B cell (primary cell): ENCODE measurements at places on chromosomes 3 and 15. TPM values are rescaled to one million over a fixed set of nuclear protein-coding genes. Genes with fewer than 3 reads are reported as not detected.
A peak's percentile ranks its signal among the peaks of the same experiment; 100 is the strongest.

The MNS1 gene
- not detected in 2 replicates for polyA plus RNA-seq

- no peaks in the 10 kb centered on the region for H3K27me3 ChIP-seq
- no peak overlapping the region for H3K27ac ChIP-seq
- DNase-seq: no peak
- no peak overlapping the region for H3K4me3 ChIP-seq
- H3K36me3 ChIP-seq: no peaks in the 10 kb centered on the region
These were observed 155.4 kb downstream of the TP63 start for GRCh38 chr3:189786479-189787064.

- no peak overlapping the region for H3K4me3 ChIP-seq
- no peaks in the 10 kb centered on the region for H3K36me3 ChIP-seq
- H3K27me3 ChIP-seq: no peaks in the 10 kb centered on the region
These were observed 84.3 kb downstream of the ARPP21 start for GRCh38 chr3:35723480-35724097.

- H3K4me1 ChIP-seq: peaks cover 67% of the 10 kb centered on the region
- peak overlapping the region; percentile 98 for H3K27ac ChIP-seq
These were observed 4.8 kb downstream of the CSRNP1 start for GRCh38 chr3:39148435-39149058.

- H3K36me3 ChIP-seq: no peaks in the 10 kb centered on the region
- no peaks in the 10 kb centered on the region for H3K27me3 ChIP-seq
- H3K4me1 ChIP-seq: peaks cover 35% of the 10 kb centered on the region
- H3K4me3 ChIP-seq: peak overlapping the region; percentile 80
- no peak for DNase-seq
These were observed 1.3 kb downstream of the PPM1M start for GRCh38 chr3:52246728-52247408.

DNA sequence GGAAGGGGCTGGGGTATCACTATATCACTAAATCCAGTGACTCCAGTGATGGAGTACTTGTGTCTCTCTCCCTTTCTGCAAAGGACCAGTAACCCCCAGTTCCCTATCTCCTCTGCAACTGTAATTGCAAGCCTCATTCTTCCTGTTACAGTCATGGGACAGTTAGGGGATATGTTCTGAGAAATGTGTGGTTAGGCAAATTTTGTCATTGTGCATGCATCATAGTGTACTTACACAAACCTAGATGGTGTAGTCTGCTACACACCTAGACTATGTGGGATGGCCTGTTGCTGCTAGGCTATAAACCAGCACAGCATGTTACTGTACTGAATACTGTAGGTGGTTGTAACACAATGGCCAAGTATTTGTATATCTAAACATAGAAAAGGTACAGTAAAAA, 2.2 kb downstream of the VPS8 start:
- H3K4me1 ChIP-seq: peaks cover 16% of the 10 kb centered on the region
- H3K27me3 ChIP-seq: no peaks in the 10 kb centered on the region
- no peak for DNase-seq
- H3K27ac ChIP-seq: no peak overlapping the region
- H3K36me3 ChIP-seq: peaks cover 2% of the 10 kb centered on the region

GRCh38 chr15:34460451-34460850, 22.8 kb upstream of the GOLGA8A start:
- peaks cover 6% of the 10 kb centered on the region for H3K27me3 ChIP-seq
- no peak for DNase-seq
- no peak overlapping the region for H3K4me3 ChIP-seq
- H3K36me3 ChIP-seq: no peaks in the 10 kb centered on the region
- no peaks in the 10 kb centered on the region for H3K4me1 ChIP-seq

The PARP15 gene
- 307 and 489 TPM in 2 replicates for polyA plus RNA-seq

DNA sequence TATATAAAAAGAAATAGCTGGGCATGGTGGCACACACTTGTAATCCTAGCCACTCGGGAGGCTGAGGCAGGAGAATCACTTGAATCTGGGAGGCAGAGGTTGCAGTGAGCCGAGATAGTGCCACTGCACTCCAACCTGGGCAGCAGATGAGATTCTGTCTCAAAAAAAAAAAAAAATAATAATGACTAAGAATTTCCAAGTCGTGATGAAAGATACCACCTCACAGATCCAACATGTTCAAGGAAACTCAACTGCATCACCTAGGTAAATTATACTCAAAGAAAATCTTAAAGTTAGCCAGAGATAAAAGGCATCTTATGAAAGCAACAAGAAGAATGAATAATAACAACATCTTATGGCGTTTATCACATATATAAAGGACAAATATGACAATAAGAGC, 50.1 kb downstream of the DOCK3 start:
- no peaks in the 10 kb centered on the region for H3K4me1 ChIP-seq
- no peak for DNase-seq
- no peaks in the 10 kb centered on the region for H3K36me3 ChIP-seq
- H3K27ac ChIP-seq: no peak overlapping the region
- peaks cover 5% of the 10 kb centered on the region for H3K27me3 ChIP-seq
- no peak overlapping the region for H3K4me3 ChIP-seq

The LRRK1 gene
- 12.2 and 19.8 TPM in 2 replicates for polyA plus RNA-seq

- H3K36me3 ChIP-seq: no peaks in the 10 kb centered on the region
- DNase-seq: no peak
- no peaks in the 10 kb centered on the region for H3K27me3 ChIP-seq
- H3K27ac ChIP-seq: no peak overlapping the region
- no peaks in the 10 kb centered on the region for H3K4me1 ChIP-seq
These were observed 109.9 kb upstream of the ST8SIA2 start for GRCh38 chr15:92283813-92284212.

The GCSAM gene
- 16.9 and 24.6 TPM in 2 replicates for polyA plus RNA-seq

GRCh38 chr3:105844704-105845103, 24.1 kb downstream of the CBLB start:
- H3K27ac ChIP-seq: no peak overlapping the region
- peaks cover 9% of the 10 kb centered on the region for H3K4me1 ChIP-seq
- peaks cover 17% of the 10 kb centered on the region for H3K36me3 ChIP-seq
- no peak overlapping the region for H3K4me3 ChIP-seq

DNA sequence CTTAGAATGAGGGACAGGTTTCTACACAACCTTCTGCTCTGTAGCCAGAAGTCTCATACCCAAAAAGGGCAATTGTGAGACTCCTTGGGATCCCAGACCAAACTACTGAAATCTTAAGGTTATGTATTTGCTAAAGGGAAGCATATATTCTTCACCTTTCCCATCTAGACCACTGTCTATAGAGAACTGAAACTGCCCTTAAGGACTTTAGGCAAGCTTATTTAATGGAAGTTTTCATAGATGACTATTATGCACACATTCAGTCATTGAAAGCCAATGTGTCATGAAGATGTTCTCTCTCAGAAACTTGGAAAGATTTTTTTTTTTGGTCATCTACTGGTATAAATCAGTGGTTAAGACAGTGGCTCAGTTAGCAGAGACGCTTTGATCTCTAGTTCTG, 365.3 kb downstream of the MCTP2 start:
- H3K36me3 ChIP-seq: no peaks in the 10 kb centered on the region
- no peak overlapping the region for H3K27ac ChIP-seq
- no peaks in the 10 kb centered on the region for H3K4me1 ChIP-seq
- no peak for DNase-seq
- H3K27me3 ChIP-seq: no peaks in the 10 kb centered on the region
- no peak overlapping the region for H3K4me3 ChIP-seq

- peaks cover 90% of the 10 kb centered on the region for H3K36me3 ChIP-seq
- H3K27me3 ChIP-seq: no peaks in the 10 kb centered on the region
- no peak overlapping the region for H3K27ac ChIP-seq
- no peak overlapping the region for H3K4me3 ChIP-seq
- no peak for DNase-seq
- no peaks in the 10 kb centered on the region for H3K4me1 ChIP-seq
These were observed 26.1 kb downstream of the TFRC start for GRCh38 chr3:196055683-196056270.

The PLCL2 gene
- polyA plus RNA-seq: 21.7 and 23.5 TPM in 2 replicates
